Right ventricle myocardium superior (tissue), 1 donor: ENCODE measurements at places on chromosomes 7 and 10. TPM values are rescaled to one million over a fixed set of nuclear protein-coding genes. Genes with fewer than 3 reads are reported as not detected.

Gene IFIT5
- total RNA-seq = 7.1 TPM

Gene CCDC201
- total RNA-seq = not detected

Gene GRM8
- total RNA-seq = not detected

Gene MRM2
- total RNA-seq = 20.0 TPM

Gene HOXA10
- total RNA-seq = not detected

Gene ANKRD61
- total RNA-seq = not detected

Gene CPA2
- not detected for total RNA-seq

Gene HACD1
- total RNA-seq = 139 TPM

Gene NPC1L1
- total RNA-seq = 0.13 TPM

Gene ARHGEF5
- 1.6 TPM for total RNA-seq

Gene TRDMT1
- total RNA-seq = 4.5 TPM

Gene CPA1
- not detected for total RNA-seq
